ENCODE measurements at places on chromosomes 16 and 17.

DNA sequence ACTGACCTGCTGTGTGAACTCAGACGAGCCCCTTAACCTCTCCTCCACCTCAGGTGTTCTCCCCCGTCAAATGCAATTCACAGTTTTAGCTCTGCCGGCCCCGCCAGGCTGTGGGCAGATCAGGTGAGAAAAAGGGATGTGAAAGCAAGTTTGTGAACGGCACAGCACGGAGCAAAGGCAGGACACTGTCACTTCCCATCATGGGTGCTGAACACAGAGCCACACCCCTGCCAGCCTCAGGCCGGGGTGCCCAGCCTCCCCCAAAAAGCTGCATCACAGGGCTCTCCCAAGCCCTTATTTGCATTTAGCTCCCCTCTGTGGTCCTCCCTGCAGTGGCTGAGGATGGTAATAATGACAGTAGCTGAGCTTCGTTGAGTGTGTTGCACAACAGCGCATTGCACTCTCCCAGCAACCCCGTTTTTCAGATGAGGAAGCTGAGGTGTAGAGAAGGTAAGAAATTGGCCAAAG is 88.8 kb upstream of the TNRC6C start:
- no peak for DNase-seq

DNA sequence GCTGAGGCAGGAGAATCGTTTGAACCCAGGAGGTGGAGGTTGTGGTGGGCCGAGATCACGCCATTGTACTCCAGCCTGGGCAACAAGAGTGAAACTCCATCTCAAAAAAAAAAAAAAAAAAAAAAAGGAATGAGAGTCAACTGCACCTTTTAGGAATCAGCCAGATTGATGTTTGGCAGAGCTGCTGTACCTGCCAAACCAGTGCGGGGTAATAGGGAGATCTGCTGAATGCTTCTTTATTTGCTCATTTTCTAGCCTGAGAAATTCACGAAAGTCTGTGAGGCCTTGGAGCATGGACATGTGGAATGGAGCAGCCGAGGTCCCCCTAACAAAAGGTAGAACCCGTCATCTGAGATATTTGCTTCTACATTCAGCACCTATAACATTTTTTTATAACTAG is 18.4 kb downstream of the OGFOD1 start:
- DNase-seq, result no peak

- no peak for DNase-seq
Measured at GRCh38 chr17:4505187-4505586, 6.5 kb downstream of the SPNS2 start.

DNA sequence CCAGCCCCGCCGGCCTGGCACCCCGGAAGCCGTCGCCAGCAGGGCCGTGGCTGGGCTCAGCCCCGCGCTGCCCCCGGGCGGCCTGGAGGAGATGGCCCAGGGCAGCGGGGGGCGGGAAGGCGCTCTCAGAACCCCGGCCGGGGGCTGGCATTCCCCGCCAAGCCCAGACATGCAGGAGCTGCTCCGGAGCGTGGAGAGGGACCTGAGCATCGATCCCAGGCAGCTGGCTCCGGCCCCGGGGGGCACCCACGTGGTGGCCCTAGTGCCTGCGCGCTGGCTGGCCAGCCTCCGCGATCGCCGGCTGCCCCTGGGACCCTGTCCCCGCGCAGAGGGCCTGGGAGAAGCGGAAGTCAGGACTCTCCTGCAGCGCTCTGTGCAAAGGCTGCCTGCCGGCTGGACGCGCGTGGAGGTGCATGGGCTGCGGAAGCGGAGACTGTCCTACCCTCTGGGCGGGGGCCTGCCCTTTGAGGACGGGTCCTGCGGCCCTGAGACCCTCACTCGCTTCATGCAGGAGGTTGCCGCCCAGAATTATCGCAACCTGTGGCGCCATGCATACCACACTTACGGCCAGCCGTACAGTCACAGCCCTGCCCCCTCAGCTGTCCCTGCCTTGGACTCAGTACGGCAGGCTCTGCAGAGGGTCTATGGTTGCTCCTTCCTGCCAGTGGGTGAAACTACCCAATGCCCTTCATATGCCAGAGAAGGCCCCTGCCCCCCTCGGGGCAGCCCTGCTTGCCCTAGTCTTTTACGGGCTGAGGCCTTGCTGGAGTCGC is 551 bp downstream of the WDR81 start:
- DNase-seq, result no peak

DNA sequence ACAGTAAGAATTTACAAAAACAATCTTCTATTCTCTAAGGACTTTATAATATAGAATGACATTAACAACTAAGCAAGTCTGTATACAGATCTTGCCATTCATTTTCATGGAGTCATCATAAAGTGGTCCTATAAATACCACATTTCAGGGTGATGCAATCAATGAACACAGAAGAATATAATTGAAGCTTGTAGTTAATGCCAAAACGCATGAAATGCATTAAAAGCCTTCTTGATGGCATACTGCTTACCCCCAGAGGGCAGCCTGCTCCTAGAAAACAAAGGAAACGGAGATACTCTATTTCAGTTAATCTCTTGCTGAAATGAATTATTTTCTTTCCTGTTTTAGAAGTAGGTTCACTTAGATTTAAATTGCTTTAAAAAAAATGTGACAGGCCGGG is 45.2 kb upstream of the STAC2 start:
- DNase-seq, result no peak

DNA sequence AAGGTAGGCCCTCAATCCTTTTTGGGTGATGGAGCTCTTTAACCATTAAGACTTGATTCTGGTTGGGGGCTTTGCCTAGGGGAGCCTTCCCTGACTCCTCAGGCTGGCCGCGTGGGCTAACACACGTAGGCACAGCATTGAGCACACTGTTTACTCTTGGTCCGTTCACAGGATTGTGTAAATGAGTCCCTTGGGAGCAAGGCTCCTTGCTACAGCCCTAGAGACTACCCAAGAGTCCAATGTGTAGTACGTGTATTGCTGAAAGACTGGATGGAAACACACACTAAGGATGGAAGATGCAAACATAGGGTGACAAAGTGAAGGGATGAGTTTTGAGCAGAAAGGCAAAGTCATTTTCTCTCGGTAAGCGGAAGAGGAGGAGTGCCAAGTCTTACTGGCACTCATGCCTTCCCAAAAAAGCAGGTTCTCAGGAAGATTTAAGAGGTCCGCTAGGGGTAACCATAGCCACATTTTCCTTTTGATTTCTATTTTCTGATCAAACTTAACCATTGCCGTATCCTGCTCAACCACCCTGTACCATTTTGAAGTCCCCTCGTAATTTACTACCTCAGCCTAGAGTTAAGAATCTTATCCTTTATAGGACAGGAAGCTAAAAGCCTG is 911 bp upstream of the ITGA2B start:
- DNase-seq, result no peak

GRCh38 chr17:3795390-3796102 is 5.4 kb downstream of the ITGAE start:
- DNase-seq, result no peak

DNA sequence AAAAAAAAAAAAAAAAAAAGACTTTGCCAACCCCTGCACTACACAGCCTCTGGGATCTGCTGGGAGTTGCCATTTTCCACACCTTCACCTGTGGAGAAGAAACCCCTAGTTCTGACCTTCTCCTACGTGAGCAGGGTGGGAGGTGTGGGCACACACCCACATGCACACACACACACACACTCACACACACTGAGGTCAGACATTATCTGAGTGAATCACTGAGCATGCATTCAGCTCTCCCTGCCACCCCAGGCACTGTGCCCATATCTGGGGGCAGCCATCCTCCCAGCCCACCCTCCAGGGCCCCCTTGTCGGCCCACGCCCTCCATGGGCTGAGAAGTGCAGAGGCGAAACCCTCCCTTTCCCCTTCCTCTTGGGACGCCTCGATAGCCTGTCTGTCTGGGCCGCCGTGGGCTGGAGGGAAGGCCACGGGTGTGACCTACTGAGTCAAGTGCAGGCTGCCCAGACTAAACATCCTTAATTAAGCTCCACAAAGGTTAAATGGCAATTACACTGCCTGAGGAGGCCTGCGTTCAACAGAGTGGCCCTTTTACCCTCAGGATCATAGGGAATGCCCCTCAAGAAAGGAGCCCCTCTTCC is 143.8 kb downstream of the C16orf95 start:
- no peak for DNase-seq

- DNase-seq, result no peak
Measured at GRCh38 chr17:48388955-48389743, 40.9 kb downstream of the SKAP1 start.

DNA sequence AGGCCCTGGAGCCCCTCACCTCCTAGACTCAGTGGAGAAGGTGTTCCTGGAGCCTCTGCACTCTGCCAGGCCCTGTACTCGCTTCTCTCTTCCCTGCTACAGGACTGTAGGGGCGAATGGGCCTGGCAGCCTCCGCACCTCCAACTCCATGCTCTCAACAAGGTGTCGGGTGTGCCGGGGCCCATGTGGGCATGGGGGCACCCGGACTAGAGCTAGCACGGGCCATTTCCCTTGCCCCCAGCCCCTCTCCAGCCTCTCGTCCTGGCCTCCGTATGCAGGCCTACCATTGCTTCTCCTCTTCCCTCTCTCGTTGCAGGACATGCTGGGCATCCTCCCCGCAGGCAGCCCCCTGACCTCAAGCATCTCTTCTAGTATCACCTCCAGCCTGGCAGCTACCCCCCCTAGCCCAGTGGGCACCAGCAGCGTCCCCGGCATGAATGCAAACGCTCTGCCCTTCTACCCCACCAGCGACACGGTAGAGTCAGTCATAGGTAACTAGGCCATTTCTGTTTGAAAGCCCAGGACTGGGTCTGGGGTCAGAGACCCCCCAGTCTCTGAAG is 25.8 kb downstream of the UNC13D start:
- no peak for DNase-seq

DNA sequence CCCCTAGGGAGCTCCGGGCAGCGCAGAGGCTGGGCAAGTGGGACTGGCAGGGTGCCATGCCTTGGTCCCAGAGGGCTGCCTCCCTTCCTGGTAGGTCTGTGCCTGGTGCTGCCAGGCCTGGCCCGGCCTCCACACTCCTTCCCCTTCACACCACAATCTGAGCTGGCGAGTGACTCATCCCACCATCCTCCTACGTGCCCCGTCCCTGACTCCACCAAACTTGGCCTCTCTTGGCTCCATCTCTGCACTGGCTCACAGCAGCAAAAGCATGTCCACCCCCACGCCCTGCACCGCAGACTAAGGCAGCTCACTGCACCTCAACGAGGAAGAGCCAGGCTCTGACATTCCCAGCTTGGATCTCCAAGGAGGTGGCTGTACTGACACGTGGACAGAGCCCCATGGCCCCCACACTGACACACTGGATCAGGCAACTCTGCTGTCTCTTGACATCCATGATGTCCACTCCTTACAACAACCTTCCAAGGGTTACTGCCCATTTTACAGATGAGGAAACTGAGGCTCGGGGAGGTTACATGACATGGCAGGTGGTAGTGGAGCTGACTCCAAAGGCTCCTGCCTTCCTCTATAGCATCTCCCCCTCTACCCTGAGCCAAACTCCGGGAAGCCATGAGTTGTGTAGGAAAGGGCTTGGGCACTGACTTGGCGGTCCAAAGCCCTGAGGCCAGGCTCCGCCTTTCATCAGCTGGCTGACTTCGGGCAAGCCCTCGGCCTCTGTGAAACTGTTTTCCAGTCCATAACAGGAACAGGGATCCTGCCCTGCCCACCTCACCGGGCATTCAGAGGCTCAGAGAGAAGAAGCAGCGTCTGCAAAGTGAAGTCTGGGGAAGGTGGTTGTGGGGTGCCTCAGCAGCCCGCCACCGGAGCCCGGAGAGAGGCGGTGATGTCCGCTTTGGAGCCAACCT is 20.1 kb upstream of the KRT19 start:
- peak; percentile 71 for DNase-seq

DNA sequence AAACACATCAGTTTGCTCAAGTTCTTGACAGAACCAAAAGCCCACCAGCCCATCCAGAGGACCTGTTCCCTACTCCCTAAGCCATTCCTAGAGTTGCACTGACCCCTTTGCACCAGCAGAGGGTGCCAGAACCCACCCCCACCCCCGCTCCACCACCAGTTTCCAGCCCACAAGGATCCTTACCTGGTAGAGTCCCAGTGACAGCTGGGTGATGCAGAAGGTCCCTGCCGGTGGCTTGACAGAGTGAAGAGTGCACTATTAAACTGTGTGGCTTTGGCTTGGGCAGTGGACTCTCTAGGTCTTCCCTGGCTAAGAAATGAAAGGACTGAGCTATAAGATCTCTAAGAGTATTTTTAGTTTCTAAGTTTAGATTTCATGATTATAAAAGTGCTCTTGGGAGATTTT is 73.3 kb upstream of the MTMR4 start:
- peak; percentile 24 for DNase-seq

DNA sequence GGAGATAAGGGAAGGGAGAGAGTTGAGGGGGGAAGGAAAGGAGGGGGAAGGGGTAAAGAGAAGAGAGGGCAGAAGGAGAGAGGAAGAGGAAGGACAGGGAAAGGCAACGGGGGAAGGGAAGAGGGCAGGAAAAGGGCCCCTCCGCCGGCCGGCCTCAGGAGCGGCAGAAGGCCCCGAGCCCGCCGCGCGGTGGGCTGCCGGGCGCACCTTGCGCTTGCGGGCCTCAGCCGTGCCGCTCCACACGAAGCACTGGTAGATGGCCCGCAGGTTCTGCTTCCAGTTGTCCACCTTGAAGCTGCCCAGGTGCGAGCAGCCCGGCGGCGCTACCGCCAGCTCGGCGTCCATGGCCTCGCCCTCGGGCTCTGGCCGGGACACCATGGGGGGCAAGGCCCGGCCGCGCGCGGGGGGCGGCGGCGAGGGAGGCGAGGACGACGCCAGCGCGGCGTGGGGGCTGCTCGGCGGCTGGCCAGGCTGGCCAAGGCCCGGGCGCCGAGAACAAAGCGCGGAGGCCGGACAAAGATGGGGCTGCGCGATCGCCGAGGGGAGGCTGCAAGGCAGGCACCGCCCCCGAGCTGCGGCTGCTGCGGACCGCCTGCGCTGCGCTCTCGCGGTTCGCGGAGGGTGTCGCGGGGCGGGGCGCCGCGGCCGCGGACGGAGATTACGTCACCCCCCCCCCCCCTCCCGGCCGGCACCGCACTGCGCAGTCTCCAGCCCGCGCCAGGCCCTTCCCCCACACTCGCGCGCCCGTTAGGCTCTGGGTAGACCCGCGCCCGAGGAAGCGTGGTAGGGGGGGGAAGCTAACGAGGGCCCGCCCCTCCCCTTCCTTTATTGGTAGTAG is at the start of gene USP22:
USP22 (minus strand) TSS at position 554 of the 838 bp plus-strand sequence; CDS start at position 378, 176 bp downstream.
- DNase-seq, result no peak

GRCh38 chr16:84303023-84303422 is 8.3 kb downstream of the WFDC1 start:
- DNase-seq, result no peak

DNA sequence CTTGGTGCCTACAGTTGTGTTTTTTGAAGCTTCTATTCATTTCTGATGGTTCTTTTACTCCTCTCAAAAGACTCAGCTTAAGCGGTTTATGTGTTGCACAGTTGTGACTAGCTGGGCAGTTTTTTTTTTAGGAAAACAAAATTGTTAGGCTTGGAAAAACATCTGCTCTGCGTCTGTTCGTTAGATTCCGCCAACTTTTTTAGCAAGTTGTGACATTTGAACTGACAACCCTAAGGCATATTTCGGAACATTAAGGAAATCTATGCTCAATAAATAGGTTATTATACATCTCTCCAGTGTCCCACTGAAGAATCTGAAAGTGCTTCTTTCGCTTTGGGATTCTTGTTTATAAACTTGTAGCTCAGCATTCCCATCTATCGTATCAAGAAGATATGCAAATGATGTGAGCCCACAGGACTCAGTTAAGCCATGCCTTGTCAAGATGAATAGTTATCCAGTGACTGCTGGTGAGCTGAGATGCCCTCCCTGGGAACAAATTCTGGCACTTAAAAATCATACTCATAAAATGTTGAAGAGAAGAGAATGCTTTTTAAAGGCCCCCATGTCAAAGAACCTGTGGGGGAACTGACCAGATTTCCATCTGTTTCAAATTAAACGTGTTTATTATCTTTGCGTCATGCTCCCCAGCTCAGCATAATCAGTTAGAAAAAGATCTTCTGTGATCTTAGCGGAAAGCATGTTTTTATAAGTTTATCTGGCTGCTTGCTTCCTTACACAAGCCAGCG is 109.0 kb upstream of the FAM20A start:
- no peak for DNase-seq

GRCh38 chr17:75348386-75349012 is 57.0 kb downstream of the GRB2 start:
- no peak for DNase-seq

Data from stimulated activated CD4-positive, alpha-beta T cell treated with anti-CD3 and anti-CD28 coated beads, Interleukin-12 subunit alpha, Interleukin-12 subunit beta, amount 100 ng/mL, for 24 hours (primary cell).